ENCODE measurements at places on chromosomes 7 and 10.

DNA sequence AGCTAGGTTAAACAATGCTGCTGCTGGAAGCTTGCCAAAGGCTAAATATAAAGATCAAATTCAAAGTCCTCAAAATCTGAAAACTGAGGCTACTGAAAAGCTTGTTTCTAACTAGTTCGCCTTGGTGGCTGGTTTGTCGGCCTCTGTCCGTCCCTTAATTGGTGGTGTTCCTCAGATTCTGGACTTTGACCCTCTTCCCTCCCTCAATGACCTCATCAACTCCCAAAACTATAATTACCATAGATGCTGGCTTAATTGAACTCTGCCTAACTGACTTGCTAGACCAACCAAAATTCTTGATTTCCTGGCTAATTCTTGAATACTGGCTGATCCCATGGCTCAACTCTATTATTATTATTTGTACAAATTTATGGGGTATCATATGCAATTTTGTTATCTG is 15.6 kb downstream of the ARHGAP21 start:
- peaks cover 11% of the 10 kb centered on the region for H3K4me1 ChIP-seq
- no peak for DNase-seq
- H3K27me3 ChIP-seq, result no peaks in the 10 kb centered on the region

GRCh38 chr7:74176555-74176954 is 2.4 kb downstream of the EIF4H start:
- no peak for DNase-seq
- H3K27ac ChIP-seq, result peak overlapping the region; percentile 49
- H3K27me3 ChIP-seq, result no peaks in the 10 kb centered on the region
- peaks cover 32% of the 10 kb centered on the region for H3K36me3 ChIP-seq

GRCh38 chr10:14688606-14689005 is 86.1 kb downstream of the FAM107B start:
- peaks cover 19% of the 10 kb centered on the region for H3K4me1 ChIP-seq
- H3K36me3 ChIP-seq, result no peaks in the 10 kb centered on the region
- DNase-seq, result no peak
- no peak overlapping the region for H3K4me3 ChIP-seq
- peaks cover under 1% of the 10 kb centered on the region for H3K27me3 ChIP-seq

DNA sequence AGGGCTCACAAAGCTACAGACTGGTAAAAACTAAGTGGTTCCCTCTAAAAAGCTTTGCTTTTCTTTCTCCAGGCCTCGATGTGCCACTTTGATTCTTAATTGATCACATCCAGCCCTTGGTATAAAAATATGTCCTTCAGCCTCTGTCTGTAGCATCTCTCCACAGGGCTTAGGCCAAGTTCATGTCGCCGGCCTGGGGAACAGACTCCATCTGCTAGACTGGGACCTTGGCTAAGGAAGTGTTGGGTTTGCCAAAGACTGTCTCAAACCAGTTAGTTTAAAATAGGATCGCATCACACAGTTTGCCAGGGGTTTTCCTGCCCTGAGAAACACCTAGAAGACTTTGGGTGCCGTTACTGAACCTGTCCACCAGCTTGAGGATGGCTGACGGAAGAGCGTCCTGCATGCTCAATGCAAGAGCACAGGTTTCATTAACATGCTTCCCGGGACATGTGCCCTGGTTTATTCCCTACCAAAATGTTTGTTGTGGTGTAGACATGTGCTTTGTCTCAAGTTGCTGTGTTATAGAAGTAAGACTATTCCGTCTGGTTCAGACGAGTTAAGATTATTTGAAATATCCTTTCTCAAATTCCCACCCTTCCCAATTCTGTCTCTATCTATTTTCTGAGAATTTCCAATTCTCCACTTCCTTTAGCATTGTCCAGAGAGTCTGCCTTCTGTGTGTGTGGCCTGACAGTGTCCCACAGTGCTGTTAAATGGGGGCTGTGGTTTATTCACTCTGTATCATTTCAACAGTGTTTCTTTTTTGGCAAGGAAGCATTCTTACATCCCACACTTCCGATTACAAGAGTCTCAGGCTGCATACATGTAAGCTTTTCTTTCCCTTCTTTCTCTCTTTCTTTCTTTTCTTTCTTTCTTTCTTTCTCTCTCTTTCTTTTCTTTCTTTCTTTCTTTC is 334.7 kb downstream of the INHBA start:
- no peaks in the 10 kb centered on the region for H3K4me1 ChIP-seq
- H3K27ac ChIP-seq, result no peak overlapping the region
- DNase-seq, result no peak
- H3K36me3 ChIP-seq, result no peaks in the 10 kb centered on the region
- H3K4me3 ChIP-seq, result no peak overlapping the region

- no peak for DNase-seq
- H3K4me3 ChIP-seq, result peak overlapping the region; percentile 63
- H3K27me3 ChIP-seq, result no peaks in the 10 kb centered on the region
- H3K36me3 ChIP-seq, result peaks cover 88% of the 10 kb centered on the region
- H3K27ac ChIP-seq, result peak overlapping the region; percentile 77
Observed at GRCh38 chr7:50357426-50357825, 52.9 kb downstream of the IKZF1 start.

GRCh38 chr10:120480848-120481247 is 23.8 kb downstream of the PLPP4 start:
- no peak overlapping the region for H3K27ac ChIP-seq
- no peak for DNase-seq
- no peaks in the 10 kb centered on the region for H3K36me3 ChIP-seq
- H3K27me3 ChIP-seq, result no peaks in the 10 kb centered on the region
- H3K4me1 ChIP-seq, result no peaks in the 10 kb centered on the region
- H3K4me3 ChIP-seq, result no peak overlapping the region

DNA sequence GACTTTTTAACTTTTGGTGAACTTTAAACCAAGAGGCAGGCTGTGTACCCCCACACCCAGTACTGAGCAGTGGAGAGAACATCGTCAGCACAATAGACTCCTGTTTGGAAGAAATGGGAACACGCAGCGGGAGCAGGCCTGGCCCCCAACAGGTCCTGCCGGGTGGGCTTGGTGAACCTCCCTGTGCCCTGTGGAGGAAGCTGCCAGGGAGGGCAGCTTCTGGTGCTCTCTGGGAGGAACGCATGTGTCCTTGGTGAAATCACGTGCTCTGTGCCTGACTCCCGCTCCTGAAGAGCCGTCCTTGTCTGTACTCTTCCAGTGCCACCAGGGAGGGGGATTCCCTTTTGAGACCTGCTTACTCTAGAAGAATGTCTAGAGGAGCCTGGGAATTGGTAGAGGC is 31.6 kb downstream of the CHAT start:
- no peak overlapping the region for H3K27ac ChIP-seq
- no peaks in the 10 kb centered on the region for H3K36me3 ChIP-seq
- DNase-seq, result no peak
- H3K4me1 ChIP-seq, result peaks cover 13% of the 10 kb centered on the region
- H3K4me3 ChIP-seq, result no peak overlapping the region

DNA sequence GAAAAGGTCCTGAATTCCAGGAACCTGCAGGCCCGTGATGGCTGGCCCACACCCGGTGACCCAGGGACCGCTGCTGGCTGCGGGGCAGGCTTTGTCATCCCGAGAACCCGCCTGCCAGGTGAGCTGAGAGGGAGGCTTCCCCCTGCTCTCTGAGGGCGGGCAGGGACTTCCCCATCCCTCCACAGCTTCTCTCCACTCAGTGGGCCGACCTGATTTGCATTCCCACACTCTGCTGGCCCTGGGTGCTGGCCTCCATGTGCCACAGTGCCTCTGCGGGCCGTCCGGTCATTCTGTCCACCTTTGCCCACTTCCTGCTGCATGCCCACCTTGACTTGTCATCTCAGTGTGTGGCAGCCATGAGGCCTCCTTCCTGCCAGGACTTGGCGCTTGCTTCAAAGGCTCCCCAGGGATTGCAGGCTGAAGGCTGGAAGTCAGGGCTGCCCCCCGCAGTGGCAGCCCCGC is 35.3 kb downstream of the PALD1 start:
- peaks cover 5% of the 10 kb centered on the region for H3K27me3 ChIP-seq
- H3K4me1 ChIP-seq, result no peaks in the 10 kb centered on the region
- no peaks in the 10 kb centered on the region for H3K36me3 ChIP-seq

GRCh38 chr10:61992671-61993668 is 91.5 kb downstream of the ARID5B start:
- H3K27me3 ChIP-seq, result no peaks in the 10 kb centered on the region
- H3K4me3 ChIP-seq, result peak overlapping the region; percentile 80
- peak; percentile 60 for DNase-seq
- peaks cover 59% of the 10 kb centered on the region for H3K4me1 ChIP-seq
- H3K27ac ChIP-seq, result peak overlapping the region; percentile 89

DNA sequence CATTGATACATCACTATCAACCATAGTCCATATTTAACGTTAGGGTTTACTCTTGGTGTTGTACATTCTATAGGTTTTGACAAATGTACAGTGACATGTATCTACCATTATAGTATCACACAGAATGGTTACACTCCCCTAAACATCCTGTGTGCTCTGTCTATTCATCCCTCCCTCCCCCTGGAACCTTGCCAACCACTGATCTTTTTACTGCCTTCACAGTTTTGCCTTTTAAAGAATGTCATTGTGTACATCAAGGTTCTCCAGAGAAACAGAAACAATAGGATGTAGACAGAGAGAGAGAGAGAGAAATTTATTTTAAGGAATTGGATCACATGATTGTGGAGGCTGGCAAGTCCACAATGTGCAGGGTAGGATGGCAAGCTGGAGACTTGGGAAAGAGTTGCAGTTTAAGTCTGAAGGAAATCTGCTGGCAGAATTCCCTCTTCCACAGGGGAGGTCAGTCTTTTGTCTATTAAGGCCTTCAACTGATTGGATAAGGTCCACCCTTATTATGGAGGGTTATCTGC is 45.1 kb upstream of the CCNJ start:
- DNase-seq, result no peak
- no peaks in the 10 kb centered on the region for H3K36me3 ChIP-seq
- no peaks in the 10 kb centered on the region for H3K4me1 ChIP-seq
- H3K4me3 ChIP-seq, result no peak overlapping the region
- no peaks in the 10 kb centered on the region for H3K27me3 ChIP-seq

DNA sequence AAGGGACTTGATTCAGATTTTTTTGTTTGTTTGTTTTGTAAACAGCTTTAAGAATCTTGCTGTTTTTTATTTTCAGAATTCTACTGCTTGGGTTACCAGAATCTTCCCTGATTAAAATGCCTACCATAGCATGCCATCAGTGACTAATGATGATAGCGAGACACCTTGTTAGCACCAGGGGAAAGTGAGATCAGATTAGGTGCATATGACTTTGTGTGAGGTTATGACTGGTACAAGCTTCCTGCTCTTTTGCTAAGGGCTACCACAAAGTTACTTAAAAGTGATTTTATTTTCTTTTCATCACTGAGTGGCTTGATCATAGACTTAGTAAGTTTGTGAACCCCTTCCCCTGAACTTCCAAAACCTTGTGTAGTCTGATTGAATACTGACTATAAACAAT is 93.5 kb downstream of the SND1 start:
- peaks cover 25% of the 10 kb centered on the region for H3K4me1 ChIP-seq
- H3K4me3 ChIP-seq, result no peak overlapping the region
- H3K36me3 ChIP-seq, result peaks cover 32% of the 10 kb centered on the region
- H3K27ac ChIP-seq, result no peak overlapping the region

DNA sequence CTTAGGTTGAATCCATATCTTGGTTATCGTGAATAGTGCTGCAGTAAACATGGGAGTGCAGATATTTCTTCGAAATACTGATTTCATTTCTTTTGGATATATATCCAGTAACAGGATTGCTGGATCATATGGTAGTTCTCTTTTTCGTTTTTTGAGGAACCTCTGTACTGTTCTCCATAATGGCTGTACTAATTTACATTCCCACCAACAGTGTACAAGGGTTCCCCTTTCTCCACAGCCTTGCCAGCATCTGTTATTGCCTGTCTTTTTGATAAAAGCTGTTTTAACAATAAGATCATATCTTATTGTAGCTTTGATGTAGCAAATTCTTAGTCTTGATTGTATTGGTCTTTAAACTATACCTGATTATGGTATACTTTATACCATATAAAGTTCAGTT is 45.3 kb downstream of the ZNRF2 start:
- H3K27ac ChIP-seq, result no peak overlapping the region
- H3K27me3 ChIP-seq, result no peaks in the 10 kb centered on the region
- peaks cover 30% of the 10 kb centered on the region for H3K36me3 ChIP-seq
- no peak for DNase-seq
- H3K4me3 ChIP-seq, result peak overlapping the region; percentile 71

DNA sequence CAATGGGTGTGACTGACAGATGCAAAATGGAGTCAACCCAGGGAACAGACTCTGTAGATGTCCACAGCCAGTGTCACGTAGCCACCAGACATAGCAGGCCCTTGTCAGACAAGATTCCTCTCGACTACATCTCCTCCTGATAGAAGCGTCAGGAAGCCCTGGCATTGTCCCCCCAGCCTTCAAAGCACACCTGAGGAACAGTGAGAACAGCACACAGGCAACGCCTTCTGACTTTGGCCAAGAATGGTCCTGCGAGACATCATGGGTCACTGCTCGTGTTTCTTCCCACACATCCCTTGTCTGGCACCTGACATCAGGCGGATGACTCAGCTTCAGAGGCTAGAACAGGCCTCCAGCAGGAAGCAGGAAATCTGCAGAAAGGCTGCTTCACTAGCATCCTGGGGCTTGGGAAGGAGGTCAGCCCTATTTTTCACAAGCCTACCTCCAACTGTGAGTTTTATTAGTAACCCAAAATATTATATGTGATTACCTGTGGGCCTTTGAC is 52.8 kb upstream of the GPR26 start:
- no peak for DNase-seq
- H3K27me3 ChIP-seq, result no peaks in the 10 kb centered on the region
- H3K27ac ChIP-seq, result no peak overlapping the region

DNA sequence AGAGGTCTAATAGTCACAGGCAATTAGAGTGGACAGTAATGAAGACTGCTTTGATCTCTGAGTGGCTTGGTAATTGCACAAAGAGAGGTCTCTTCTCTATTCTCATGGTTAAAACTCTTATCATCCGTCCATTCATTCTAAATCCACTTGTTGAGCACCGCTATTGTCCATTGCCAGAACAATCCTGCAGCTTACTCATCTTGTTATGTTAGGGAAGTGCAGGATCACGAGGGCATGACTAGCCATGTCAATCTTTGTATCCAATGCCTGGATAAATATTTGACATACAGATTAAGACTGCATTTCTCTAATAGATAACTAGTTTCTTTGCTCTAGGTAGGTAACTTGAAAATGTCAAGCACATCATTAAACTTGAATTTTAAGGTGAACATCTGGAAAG is 14.9 kb downstream of the SFTPD start:
- no peaks in the 10 kb centered on the region for H3K36me3 ChIP-seq
- peaks cover 25% of the 10 kb centered on the region for H3K27me3 ChIP-seq
- H3K27ac ChIP-seq, result no peak overlapping the region

GRCh38 chr7:47413526-47414341 is 168.2 kb downstream of the TNS3 start:
- no peaks in the 10 kb centered on the region for H3K36me3 ChIP-seq
- H3K4me3 ChIP-seq, result no peak overlapping the region
- no peaks in the 10 kb centered on the region for H3K4me1 ChIP-seq
- H3K27ac ChIP-seq, result no peak overlapping the region
- no peak for DNase-seq
- no peaks in the 10 kb centered on the region for H3K27me3 ChIP-seq

Measured in T-helper 2 cell treated with Interferon-gamma antibody and Interleukin-4, amounts not matched to agents 5 μg/mL and 100 μg/mL, for 36 hours (primary cell).